ENCODE measurements at places on chromosomes 3 and 15.

DNA sequence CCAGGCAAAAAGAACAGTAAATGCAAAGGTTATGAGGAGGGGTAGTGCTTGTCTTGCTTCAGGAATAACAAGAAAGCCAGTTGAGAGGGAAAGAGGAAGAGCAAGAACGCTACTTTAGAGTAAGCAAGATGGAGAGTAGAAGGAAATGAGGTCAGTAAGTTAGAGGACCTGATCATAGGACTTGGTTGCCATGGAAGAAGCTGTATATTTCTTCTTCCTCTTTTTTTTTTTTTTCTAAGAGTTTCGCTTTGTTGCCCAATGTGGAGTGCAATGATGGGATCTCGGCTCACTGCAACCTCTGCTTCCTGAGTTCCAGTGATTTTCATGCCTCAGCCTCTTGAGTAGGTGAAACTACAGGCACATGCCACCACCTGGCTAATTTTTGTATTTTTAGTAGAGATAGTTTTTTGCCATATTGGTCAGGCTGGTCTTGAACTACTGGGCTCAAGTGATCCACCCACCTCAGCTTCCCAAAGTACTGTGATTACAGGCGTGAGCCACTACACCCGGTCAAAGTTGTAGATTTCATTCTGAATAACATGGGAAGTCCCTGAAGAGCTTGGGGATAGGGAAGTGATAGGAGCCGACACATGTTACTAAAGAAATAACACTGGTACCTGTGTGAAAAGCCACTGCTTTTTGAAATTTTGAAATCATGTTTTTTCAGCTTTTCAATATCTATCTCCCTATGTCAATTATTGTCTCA is 527.9 kb upstream of the NAALADL2 start:
- no peak for DNase-seq

DNA sequence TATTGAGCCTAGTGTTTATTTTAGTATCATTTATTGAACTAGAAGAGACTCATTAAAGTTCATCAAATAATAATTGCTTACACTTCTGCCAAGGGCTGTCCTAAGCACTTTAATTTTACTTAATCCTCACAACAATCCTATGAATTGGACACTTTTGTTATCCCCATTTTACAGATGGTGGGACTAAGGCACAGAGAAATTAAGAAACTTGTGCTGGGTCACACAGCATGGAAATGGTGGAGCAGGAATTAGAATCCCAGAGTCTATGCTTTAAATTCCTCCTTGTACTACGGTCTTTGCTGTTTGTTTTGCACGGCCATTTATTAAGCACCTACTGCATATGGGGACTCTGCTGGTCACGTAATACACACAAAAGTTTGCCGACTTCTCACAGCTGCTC is 7.9 kb downstream of the ATP2B2 start:
- DNase-seq = no peak

DNA sequence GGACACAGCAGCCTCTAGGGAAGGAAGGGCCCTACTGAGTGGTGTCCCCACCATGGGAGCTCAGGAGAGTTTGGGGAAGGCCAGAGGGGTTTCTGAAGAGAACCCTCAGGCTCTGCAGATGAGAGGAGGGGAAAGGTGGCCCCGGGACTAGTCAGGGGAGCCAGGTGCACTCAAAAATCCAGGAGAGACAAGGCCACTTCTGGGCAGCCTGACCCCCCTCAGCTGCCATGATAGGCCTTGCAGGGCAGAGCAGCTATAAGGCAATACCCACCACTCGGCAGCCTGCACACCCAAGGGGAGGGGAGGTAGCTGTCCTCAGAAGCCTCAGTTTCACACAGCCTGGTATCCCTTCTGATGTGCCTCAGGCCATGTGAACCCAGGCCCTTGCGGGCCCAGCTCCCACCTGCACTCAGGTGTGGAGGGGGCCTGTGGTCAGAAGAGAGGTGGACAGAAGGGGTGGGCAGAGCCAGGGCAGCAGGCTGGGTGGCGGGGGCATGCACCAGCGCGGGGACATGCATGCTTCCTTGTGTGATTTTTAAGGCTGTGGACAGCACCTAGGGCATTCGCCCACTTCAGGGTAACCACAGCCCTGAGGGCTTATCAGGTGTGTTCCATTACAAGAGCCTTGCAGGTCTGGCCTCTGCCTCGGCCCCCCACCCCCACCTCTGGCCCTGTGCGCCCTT is 34.6 kb downstream of the SRPRB start:
- no peak for DNase-seq

GRCh38 chr3:127959873-127960272 is 44.8 kb downstream of the KBTBD12 start:
- peak; percentile 4 for DNase-seq

- DNase-seq = peak; percentile 93
Measured at GRCh38 chr15:95684693-95685115, 645.8 kb upstream of the NR2F2 start.

- DNase-seq = no peak
Measured at GRCh38 chr3:34111361-34111760, 312.9 kb downstream of the PDCD6IP start.

DNA sequence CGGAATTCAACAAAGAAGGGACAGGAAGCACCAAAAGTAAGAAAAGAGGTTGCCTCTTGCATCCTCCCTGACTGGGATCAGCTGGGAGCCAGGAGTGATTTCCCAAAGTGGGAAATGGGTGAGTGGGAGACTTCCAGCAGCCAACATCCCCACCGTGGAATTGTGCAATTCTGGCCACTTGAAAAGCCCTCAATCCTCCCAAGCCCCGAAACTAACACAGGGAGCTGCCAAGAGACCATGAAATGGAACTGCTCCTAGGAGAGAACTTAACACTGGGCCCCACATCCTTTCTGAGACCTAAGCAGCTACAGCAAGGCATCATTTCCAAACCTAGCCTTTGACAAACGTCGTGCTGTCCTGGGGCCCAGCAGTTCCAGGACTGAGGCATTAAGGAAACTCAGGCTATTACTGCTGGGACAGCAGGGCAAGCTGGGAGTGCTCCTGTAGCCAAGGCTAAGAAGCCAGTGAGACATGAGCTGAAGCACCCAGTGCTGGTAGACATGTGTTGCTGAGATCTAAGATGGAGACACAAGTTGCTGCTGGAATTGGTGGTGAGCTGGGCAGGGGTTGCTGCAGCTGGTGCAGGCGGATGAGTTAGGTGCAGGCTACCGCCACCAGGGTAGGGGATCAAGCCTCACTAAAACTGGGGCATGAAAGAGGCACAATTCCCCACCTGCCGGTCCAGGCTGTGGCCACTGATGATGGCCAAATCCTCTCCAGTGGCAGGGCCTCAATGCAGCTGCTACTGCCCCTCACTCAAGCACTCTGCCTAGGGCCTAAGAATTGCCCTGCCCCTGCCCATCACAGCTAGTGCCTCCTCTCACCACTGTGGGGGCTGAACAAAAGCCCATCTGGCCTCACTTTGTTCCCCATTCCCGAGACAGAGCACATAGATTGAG is 43.9 kb downstream of the ALDH1A2 start:
- no peak for DNase-seq

DNA sequence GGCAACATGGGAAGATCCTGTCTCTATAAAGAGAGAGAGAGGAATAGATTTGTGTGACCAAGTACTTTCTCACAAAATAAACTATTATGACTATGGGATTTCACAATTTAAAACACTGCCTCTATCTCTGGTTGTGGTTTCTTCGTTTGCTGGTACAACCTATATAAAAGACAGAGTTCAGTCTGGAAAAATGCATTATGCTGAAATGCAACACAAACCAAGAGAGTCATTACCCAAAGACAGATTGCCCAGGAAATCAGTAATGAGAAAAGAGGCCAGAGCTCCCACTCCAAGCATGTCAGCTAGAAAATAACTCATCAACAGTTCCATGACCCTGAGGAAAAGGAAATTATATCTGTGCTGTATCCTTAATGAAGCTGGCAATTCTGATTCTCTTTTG is 23.2 kb downstream of the GPR176 start:
- DNase-seq = peak; percentile 88

DNA sequence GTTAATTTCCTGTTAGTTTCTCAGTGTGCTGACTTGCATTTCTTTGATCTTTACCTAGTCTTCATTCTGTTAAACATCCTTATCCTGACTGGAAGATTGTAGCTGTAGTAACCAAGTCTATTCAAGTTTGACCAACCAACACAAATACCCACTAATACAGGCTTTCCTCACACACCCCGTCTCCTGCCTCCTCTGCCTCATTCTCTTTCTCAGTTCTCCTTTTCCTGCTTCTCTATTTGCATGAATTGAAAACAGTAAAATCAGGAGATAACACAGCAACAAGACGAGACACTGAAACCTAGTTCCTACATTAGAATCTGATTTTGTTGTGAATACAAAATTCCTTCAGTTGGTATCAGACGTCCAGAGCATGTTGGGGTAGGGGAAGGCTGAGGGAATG is 116.9 kb upstream of the ARPP21 start:
- DNase-seq = no peak

DNA sequence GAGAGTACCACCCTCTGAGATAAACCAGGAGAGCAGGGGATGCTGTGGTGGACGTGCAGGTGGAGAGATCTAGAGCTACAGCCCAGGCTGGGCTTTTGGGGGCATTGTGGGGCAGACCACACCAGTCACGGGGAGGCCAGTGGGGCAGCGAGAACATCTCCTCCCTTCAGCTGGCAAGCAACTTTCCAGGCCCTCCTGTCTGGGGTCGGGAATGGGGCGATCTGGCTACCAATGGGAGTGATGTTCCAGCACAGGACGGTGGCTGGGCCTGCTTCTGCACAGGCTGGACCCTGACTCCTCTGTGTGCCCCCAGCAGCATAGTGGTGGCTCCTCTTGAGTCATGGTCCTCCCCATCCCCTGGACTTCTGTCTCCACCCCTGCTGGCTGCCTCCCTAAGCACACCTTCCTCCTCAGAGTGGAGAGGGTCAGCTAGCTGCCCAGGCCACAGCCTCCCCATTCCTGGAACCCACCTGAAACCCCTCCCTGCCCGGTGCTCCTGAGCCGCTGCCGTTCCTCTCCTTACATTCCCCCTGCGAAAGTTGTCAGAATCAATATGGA is 16.1 kb downstream of the IRAK2 start:
- DNase-seq = no peak

DNA sequence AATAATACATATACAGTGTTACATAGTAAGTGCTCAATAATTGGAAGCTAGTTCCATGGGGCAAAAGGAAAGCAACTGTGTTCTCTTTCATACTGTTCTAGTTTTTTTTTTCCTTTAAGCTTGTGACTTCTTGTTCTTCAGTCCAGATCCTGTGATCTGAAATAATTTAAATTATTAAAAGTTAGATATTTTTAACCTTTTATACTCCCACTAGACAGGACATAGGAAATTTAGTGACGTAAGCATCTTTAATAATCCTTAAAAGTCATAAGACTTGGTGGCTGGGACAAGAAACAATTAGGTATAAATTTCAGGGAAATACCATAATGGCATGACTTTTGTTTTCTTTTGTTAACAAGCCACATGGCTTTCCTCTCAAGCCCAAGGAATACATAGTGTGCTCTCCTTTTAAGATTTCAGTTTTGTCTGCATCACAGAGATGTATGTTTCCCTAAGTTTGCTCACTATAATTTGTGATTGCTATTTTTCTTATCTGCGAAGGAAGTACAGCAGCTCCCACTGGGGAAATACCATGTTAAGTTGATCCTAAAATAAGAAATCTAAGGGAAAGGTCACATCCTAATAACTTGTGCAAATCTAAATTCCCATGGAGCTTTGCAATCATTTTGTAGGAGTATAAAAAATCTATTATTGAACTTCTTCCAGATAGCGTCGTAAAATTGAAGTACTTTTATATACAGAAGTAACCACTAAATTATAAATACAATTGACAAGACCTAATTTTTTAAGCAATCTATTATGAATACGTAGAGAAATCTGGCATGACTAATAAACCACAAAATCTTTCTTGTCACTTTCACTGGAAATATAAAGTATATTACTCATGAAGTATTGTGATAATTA is 30.1 kb downstream of the PPARG start:
- DNase-seq = no peak

DNA sequence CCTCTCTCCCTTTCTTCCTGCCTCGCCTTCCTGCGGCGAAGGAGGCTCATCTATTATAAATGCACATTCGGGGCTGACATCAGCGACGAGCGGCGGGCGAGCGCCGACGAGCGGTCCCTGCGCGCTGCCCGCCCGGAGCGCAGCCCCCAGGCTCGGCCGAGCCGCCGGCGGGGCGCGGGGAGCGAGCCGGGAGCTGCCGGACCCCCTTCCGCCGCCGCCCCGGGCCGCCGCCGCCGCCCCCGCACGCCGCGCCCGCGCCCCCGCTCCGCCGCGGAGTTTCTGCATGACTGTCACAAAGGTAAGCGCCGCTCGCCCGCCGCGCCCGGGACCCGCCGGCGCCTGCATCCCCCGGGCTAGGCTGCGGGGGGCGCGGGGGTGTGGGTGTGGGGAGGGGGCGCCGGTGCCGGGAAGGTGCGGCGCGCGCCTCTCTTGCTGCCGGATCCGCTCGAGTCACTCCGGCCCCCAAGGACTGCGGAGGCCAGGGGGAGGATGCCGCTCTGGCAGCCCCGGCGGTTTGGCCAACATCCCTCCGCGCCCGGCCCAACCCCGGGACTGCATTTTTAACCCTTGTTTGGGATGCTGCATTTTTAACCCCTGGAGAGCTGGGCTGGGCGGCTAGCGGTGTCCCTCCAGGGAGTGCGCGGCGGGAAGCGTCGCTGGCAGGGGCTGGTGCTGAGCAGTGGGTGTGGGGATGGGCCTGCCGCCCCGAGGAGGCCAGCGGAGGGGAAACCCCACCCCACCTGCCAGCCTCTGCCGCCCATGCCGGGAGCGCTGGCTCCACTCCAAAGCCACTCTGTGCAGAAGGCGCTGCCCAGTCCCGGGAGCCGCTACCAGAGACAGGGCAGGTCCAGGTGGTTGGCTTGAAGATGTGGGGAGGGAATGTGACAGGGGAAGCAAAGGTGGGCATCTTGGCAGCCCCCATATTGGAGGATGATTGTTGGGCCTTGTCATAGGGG is at the start of gene CORO2B:
Gene CORO2B, plus strand, starts transcription at position 14 of the 956 bp plus-strand sequence. Its CDS starts 270 bp downstream, at position 284.
- no peak for DNase-seq

- DNase-seq = no peak
Measured at GRCh38 chr15:62833646-62834045, 208.9 kb upstream of the TPM1 start.

GRCh38 chr15:95266451-95267061 is 1035.2 kb downstream of the MCTP2 start:
- peak; percentile 45 for DNase-seq

DNA sequence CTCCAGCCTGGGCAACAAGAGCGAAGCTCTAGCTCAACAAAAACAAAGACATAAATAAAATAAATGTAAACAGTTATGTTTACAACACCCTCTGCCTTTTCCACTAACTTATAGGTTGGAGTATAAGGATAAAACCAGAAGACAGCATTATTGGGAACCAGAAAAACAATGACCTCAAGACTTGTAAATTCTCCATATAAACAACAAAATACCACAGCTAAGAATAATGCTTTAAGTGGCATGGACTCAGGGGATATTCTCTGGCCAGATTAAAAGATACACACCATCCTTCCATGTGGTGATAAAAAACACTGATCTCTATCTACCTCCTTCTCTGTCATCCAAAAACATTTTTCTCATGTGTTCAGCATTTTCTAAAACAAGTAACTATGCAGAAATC is 500.6 kb downstream of the MAGI1 start:
- peak; percentile 43 for DNase-seq

- peak; percentile 12 for DNase-seq
Measured at GRCh38 chr3:125684199-125684598, 88.9 kb upstream of the OSBPL11 start.

GRCh38 chr15:101718896-101719295 is 5.4 kb downstream of the TARS3 start:
- DNase-seq = no peak
